ENCODE measurements at places on chromosomes 2 and 18.

DNA sequence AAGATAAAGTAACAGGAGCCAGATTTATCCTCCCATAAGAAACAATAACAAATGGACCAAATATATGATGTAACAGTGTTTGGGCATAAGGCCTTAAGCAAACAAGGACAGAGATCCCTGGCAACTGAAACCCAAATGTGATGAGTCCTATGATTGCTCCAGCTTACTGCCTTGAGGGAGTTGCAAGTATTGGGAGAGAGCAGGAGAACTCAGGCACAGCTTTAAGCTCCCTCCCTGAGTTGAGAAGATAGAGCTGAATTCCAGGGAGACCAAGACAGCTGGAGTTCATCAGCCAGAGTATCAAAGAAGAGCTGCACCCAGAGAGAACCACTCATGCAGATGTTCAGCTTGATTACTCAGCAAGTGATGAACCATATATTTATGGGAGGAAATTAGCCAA, 814.5 kb upstream of the RAB6C start:
- DNase-seq, result no peak

GRCh38 chr2:199716807-199717586, 134.0 kb downstream of the FTCDNL1 start:
- no peak for DNase-seq

- no peak for DNase-seq
Observed at GRCh38 chr18:10671441-10671840, 145.6 kb downstream of the NAPG start.

DNA sequence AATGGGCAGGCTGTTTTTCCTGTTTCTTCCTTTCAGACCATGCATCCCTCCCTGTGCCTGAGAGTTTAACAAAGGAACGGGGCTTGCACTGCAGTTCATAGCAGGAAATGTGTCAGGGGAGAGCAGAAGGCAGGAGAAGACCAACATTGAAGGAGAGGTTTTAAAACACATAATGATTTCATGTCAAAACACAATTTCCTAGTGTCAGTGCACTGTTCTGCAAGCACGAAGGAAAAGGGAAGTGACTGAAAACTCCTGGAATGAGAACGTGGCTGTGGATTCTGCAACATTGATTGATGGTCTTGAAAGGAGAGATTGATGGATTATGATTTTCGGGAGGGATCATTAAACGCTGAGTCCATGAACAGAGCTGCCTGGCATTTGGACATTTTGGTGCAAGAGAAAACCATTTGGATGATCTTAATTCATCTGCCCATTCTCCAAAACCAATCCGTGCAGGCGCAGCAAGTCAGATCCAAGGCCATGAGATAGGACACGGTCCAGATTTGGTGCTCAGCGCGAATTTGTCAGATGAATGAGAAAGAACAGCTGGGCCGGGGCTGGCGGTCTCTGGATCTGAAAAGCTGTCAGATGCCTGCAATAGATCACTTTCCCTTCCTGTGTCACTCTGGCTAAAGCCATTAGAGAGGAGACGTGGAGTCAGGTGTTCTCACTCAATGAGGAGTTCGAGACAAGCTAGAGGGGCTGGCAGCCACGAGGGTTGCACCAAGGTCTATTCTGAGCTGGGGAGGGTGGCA, 38.4 kb downstream of the C1QL2 start:
- DNase-seq, result no peak

- DNase-seq, result no peak
Observed at GRCh38 chr2:47903781-47904490, 2.4 kb downstream of the FBXO11 start.

DNA sequence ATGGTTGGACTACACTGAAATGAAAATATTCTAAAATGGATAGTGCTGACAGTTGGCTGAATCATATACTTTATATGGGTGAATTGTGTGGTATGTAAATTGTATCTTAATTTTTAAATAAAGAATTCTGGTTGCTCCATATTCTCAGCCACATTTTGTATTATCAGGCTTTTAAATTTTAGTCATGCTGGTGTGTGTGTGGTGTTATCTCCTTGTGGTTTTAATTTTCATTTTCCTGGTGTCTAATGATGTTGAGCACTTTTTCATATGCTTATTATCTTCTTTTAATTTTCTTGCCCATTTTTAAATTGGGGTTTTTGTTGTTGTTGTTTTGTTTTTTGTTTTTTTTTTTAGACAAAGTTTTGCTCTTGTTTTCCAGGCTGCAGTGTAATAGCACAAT, 3.8 kb upstream of the HIBCH start:
- no peak for DNase-seq

GRCh38 chr2:7154656-7155055, 237.4 kb downstream of the RNF144A start:
- no peak for DNase-seq

DNA sequence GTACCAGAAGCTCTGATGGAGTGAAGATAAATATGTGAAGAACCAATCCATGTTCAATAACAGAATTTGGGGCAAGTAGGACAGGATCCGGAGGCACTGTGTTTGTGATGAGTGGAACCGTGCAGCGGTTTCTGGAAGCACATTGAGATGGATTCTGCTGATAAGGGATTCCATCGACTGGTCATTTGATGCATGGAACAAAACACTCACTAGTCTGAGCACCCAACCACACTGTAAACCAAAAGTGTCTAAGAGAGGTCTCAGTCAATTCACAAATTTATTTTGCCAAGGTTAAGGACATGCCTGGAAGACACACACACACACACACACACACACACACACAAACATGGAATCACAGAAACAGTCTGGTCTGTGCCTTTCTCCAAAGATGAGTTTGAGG, 459.5 kb downstream of the FBXO15 start:
- DNase-seq, result no peak

- DNase-seq, result no peak
Observed at GRCh38 chr2:223612501-223612900, 10.3 kb upstream of the SCG2 start.

DNA sequence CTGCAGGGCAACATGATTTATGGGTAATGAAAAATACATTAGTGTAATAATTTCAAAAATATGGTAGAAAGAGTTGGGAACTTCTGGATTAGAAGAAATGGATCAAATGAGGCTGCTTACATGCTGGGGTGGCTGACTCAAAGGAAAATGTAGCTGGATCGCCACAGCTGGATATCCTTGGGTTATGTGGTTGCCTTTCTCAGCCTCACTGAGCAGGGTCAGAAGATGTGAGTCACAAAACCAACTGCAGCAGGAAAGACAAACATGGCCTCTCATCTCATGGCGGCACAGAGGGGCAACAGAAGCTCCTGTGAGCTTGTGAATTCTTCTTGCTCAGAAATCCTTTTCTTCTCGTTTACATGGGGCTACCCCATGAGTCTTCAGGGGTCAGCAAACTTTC, 317.1 kb upstream of the SPRED2 start:
- no peak for DNase-seq

- DNase-seq, result no peak
Observed at GRCh38 chr18:79302120-79302519, 93.6 kb upstream of the NFATC1 start.

DNA sequence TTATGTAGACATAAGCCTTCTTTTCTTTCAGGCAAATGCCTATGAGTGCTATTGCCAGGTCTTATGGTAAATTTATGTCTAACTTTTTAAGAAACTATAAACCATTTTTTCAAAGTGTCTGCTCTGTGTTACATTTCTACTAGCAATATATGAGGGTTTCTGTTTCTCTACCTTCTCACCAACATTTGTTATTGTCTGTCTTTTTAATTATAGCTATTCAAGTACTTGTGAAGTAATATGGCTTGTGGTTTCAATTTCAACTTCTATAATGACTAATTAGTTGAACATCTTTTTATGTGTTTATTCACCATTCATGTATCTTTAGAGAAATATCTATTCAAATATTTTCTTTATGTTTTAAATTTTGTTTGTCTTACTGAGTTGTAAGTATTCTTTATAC, 213.1 kb upstream of the MC4R start:
- no peak for DNase-seq
